ENCODE measurements at places on chromosomes 5 and 9. TPM values are rescaled to one million over a fixed set of nuclear protein-coding genes. Genes with fewer than 3 reads are reported as not detected.

GRCh38 chr5:78591138-78591612 lies 57.4 kb downstream of the LHFPL2 start:
- H3K36me3 ChIP-seq, result no peaks in the 10 kb centered on the region
- H3K27ac ChIP-seq, result no peak overlapping the region
- no peaks in the 10 kb centered on the region for H3K4me1 ChIP-seq
- DNase-seq, result no peak

Gene PKD2L2
- not detected for total RNA-seq

Gene FBP2
- not detected for total RNA-seq

GRCh38 chr9:29422438-29422837 lies 1849.2 kb upstream of the C9orf72 start:
- no peaks in the 10 kb centered on the region for H3K27me3 ChIP-seq
- DNase-seq, result no peak
- no peaks in the 10 kb centered on the region for H3K4me1 ChIP-seq
- no peak overlapping the region for H3K27ac ChIP-seq
- H3K36me3 ChIP-seq, result no peaks in the 10 kb centered on the region

DNA sequence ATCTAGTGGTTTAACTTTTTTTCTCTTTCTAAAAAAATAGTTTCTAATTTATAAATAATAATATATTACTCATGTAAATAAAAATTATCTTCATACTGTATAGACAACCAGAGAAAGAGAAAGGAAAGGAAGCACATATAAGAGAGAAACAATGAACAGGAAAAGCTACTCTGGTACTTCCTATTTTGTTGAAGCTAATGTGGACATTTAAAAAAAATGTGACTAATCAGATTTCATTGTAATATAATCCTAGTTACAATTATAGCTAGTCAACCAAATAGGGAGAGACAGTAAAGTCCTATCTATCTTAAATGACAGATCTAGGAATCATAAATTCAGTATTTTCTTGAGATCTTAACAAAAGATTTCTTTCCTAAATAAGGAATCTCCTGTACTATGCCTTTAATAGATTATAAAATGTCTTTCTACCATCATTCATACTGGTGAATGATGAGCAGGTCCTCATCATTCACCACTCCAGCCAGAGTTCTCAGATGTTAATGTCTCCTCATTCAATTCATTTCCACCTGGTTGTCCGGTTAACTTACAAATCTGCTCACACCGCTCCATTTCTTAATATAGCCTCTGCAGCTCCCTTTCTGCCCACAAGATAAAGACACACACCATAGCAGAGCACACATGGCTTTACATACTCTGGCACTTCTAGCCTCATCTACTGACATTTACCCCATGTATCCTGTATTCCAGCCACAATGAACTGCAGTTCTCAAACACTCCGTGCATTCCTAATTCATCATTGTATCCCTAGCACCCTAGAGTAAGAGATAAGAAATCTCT lies 30.9 kb downstream of the ZFR start:
- peaks cover 3% of the 10 kb centered on the region for H3K36me3 ChIP-seq
- no peak for DNase-seq
- no peaks in the 10 kb centered on the region for H3K27me3 ChIP-seq
- no peak overlapping the region for H3K27ac ChIP-seq
- no peak overlapping the region for H3K4me3 ChIP-seq

DNA sequence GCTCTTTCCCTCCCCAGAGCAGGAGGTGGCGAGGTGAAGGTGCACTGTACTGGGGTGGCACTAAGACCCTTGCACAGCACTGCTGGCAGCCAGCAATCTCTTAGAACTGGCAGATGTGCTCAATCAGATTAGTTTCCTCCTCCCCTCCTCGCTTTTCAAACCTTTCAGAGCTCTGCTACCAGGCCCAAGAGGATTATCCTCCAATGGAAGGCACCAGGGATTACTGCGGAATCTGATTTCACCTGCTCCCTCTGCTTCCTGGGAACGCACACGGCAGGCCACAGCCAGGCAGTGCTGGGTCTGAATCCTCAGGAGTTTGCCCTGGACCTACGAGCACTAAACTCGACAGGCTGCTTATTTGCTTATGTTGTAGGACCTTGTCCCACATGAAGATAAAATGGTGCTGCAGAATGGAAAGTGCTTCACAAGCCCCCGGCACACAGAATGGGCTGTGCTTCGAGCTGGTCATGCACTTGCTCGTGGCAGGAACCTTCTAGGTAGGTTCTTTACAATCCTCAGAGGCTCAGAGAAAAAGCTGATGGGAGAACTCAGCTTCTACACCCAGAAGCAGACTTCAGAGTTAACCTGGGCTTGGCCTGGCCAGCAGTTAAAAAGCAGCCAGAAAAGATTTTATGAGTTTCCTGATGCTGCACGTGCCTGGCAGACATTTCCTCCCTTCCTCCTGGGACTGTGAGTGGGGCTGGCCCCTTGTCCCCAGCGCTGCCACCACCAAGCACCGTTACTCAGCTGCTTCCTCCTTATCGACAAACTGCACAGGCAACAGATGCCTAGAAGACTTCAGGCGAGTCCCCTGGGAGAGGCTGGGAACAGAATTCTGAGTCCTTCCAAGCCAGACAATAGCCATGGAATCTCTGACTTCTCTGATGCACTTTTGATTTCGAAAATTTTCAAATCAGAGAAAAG lies 33.1 kb downstream of the FABP6 start:
- no peak overlapping the region for H3K27ac ChIP-seq
- DNase-seq, result peak; percentile 11
- no peaks in the 10 kb centered on the region for H3K36me3 ChIP-seq

DNA sequence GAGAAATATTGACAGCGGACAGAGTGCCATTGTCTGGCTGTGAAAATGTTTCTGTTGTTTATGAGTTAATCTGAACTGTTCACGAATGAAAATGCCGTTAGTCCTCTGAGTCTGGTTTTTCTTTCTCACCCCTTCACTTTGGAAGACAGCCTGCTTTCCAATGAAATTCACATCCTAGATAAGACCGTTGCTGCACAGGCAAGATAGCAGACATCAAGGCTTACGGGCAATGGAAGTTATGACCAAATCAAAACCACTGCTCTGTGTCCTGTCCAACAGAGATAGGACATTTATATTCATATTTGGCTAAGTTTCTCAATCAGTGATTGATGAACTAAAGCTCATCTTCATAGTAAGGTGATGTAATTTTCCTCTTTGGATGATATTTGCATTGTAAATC lies 180.0 kb upstream of the DMAC1 start:
- no peak for DNase-seq
- no peaks in the 10 kb centered on the region for H3K27me3 ChIP-seq
- H3K4me1 ChIP-seq, result no peaks in the 10 kb centered on the region
- no peak overlapping the region for H3K4me3 ChIP-seq
- no peaks in the 10 kb centered on the region for H3K36me3 ChIP-seq
- H3K27ac ChIP-seq, result no peak overlapping the region

GRCh38 chr5:33679791-33680190 lies 212.0 kb downstream of the ADAMTS12 start:
- DNase-seq, result no peak
- H3K27me3 ChIP-seq, result no peaks in the 10 kb centered on the region
- H3K36me3 ChIP-seq, result no peaks in the 10 kb centered on the region
- H3K4me1 ChIP-seq, result no peaks in the 10 kb centered on the region

- no peak overlapping the region for H3K4me3 ChIP-seq
- H3K4me1 ChIP-seq, result no peaks in the 10 kb centered on the region
- H3K36me3 ChIP-seq, result no peaks in the 10 kb centered on the region
- no peak for DNase-seq
- H3K27ac ChIP-seq, result no peak overlapping the region
- H3K27me3 ChIP-seq, result no peaks in the 10 kb centered on the region
These were observed 405.2 kb downstream of the ZNF608 start for GRCh38 chr5:124341066-124341858.

Gene PCDHGB3
- total RNA-seq, result 7.7 TPM

DNA sequence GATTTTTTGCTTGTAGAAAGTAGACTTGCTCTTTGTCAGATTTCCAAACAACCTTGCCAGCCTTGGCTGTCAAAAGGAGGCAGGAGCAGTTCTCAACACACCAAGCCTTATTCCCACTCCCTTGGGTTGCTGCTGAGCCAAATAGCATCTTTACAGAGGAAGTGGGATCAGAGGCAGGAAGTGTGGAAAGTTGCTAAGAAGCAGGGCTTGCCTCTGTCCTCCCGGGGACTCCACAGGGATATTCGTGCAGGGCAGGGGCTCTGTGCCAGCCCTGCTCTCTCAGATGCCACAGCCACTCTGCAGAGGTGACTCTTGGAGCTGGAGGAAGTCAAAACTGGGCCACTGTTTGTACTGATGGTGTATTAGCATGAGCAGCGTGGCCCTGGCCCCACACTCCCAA lies 24.3 kb downstream of the PTPDC1 start:
- no peaks in the 10 kb centered on the region for H3K4me1 ChIP-seq
- DNase-seq, result no peak
- H3K27ac ChIP-seq, result no peak overlapping the region
- no peaks in the 10 kb centered on the region for H3K36me3 ChIP-seq

- no peaks in the 10 kb centered on the region for H3K36me3 ChIP-seq
- peaks cover 31% of the 10 kb centered on the region for H3K4me1 ChIP-seq
- H3K4me3 ChIP-seq, result no peak overlapping the region
These were observed 3.7 kb upstream of the ENTPD2 start for GRCh38 chr9:137057545-137057944.

DNA sequence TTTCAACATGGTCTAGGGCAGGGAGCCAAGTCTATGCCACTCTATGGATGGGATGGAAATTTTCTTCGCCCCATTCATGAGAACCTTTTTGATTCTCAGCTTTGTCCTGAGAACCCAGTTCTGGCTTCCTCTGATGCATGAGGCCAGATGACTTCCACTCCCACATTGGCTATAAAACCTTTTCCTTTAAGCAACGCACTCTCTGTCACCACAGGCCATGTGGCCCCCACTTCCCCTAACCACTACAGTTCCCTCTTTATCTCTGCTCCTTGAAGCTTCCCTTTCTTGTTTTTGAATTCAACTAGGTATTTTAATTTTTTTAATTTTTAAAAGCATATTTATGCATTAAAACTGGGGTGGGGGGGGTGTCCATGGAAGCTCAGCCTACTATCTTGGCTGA lies 401.3 kb downstream of the ENC1 start:
- no peaks in the 10 kb centered on the region for H3K4me1 ChIP-seq
- no peak for DNase-seq
- no peak overlapping the region for H3K27ac ChIP-seq

Gene TRIM36
- total RNA-seq, result 38.5 TPM

GRCh38 chr5:84372066-84372695 lies 12.5 kb downstream of the EDIL3 start:
- no peak overlapping the region for H3K4me3 ChIP-seq
- H3K4me1 ChIP-seq, result no peaks in the 10 kb centered on the region
- H3K36me3 ChIP-seq, result no peaks in the 10 kb centered on the region
- peaks cover 2% of the 10 kb centered on the region for H3K27me3 ChIP-seq

DNA sequence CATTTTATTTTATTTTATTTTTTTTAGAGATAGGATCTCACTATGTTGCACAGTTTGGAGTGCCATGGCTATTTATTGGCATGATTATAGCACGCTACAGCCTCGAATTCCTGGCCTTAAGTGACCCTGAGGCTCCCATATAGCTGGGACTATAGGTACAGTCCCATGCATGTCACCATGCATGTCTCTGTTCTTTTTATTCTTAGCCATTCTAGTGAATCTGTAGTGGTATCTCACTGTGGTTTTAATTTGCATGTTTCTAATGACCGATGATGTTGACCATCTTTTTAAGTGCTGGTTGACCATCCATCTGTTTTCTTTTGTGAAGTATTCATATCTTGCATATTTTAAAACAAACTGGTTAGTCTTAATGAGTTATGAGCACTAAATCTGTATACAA lies 76.1 kb downstream of the SLC44A1 start:
- no peak overlapping the region for H3K4me3 ChIP-seq
- H3K4me1 ChIP-seq, result no peaks in the 10 kb centered on the region
- no peaks in the 10 kb centered on the region for H3K36me3 ChIP-seq
- H3K27ac ChIP-seq, result no peak overlapping the region
- no peak for DNase-seq

Gene CTSV
- 1.3 TPM for total RNA-seq

Gene SPINK6
- total RNA-seq, result not detected

Gene ACTBL2
- not detected for total RNA-seq

Gene ZBTB34
- total RNA-seq, result 4.5 TPM

Gene SMU1
- 18.4 TPM for total RNA-seq

Gene TICAM2
- total RNA-seq, result 1.9 TPM

Gene PCA3
- 0.14 TPM for total RNA-seq

- no peak overlapping the region for H3K4me3 ChIP-seq
- no peaks in the 10 kb centered on the region for H3K36me3 ChIP-seq
- DNase-seq, result no peak
- no peak overlapping the region for H3K27ac ChIP-seq
- H3K4me1 ChIP-seq, result no peaks in the 10 kb centered on the region
- peaks cover 19% of the 10 kb centered on the region for H3K27me3 ChIP-seq
These were observed 766 bp downstream of the NR5A1 start for GRCh38 chr9:124506433-124506832.

GRCh38 chr5:6785161-6785860 lies 72.1 kb downstream of the TENT4A start:
- H3K4me1 ChIP-seq, result no peaks in the 10 kb centered on the region
- H3K27ac ChIP-seq, result no peak overlapping the region
- H3K4me3 ChIP-seq, result no peak overlapping the region
- DNase-seq, result no peak
- no peaks in the 10 kb centered on the region for H3K36me3 ChIP-seq
- no peaks in the 10 kb centered on the region for H3K27me3 ChIP-seq

DNA sequence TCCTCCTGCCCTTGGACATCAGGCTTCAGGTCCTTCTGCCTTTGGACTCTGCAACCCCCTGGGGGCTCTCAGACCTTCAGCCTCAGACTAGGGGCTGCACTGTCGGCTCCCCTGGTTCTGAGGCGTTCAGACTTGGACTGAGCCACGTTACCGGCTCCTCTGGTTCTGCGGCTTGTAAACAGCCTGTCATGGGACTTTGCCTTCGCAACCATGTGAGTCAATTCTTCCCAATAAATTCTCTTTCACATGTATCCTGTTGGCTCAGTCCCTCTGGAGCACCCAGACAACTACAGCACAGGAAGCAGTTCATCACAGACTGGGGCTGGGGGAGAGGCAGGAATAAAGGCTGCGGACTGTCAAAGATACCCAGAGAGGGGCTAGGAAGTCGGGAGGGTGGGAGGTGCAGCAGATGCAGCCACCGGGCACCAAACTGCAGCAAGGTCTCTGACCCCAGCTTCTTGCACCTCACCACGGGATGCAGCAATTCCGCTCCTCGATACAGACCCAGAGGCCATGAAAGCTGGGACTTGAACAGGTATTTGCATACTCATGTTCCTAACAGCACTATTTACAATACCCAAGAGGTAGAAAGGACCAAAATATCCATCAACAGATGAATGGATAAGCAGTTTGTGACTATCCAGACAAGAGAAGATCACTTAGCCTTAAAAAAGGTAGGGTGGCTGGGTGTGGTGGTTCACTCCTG lies 100.8 kb downstream of the COL23A1 start:
- H3K36me3 ChIP-seq, result no peaks in the 10 kb centered on the region
- H3K27ac ChIP-seq, result peak overlapping the region; percentile 73

Gene FABP6
- 2.8 TPM for total RNA-seq

- H3K36me3 ChIP-seq, result no peaks in the 10 kb centered on the region
- peaks cover 9% of the 10 kb centered on the region for H3K4me1 ChIP-seq
- no peak overlapping the region for H3K4me3 ChIP-seq
These were observed 1.6 kb upstream of the COL5A1 start for GRCh38 chr9:134639994-134640393.
